EH (cell line): ENCODE measurements at places on chromosomes 7 and 10.

DNA sequence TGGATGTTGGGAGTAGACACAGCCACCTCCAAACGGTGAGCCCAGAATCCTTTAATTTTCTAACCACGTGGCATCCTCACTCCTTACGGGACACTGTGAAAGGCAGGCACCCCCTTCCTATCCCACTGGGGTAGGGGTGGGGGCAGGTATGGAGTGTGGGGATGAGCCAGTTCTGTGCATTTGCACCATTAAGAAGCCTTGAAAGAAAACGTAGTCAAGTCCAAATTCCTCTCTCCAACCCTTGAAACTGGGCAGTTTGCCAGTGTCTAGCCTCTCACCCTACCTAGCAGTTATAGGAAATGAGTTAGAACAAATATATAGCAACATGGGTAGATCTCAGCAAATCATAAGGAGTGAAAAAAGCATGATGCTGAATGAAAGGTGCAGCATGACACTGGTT lies 92.4 kb upstream of the LEP start:
- no peak for DNase-seq

- DNase-seq: no peak
Measured at GRCh38 chr7:70377957-70378356, 754.0 kb upstream of the GALNT17 start.

GRCh38 chr10:108411206-108411605 lies 1246.7 kb upstream of the SORCS1 start:
- no peak for DNase-seq

DNA sequence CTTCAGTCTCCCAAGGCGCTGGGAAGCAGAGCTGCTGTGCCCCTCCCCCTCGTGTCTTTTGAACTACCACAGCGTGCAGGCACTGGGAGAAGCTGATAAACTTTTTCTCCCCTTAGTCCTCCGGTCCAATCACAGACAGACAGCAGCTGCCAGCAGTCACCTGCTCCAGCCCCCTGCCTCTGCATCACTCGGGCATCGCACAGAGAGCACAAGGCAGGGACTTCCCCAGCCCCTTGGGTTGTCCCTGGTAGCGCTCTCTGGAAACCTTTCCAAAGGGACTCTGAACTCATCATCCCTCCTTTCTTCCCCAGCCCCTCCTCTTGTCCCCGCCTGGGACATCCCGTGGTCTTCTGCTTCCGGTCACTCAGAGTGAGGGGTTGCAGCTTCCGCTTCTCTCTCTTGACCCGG lies 1.4 kb upstream of the NEUROG3 start:
- DNase-seq: no peak

- peak; percentile 79 for DNase-seq
Measured at GRCh38 chr7:137903382-137904169, 56.8 kb upstream of the DGKI start.

DNA sequence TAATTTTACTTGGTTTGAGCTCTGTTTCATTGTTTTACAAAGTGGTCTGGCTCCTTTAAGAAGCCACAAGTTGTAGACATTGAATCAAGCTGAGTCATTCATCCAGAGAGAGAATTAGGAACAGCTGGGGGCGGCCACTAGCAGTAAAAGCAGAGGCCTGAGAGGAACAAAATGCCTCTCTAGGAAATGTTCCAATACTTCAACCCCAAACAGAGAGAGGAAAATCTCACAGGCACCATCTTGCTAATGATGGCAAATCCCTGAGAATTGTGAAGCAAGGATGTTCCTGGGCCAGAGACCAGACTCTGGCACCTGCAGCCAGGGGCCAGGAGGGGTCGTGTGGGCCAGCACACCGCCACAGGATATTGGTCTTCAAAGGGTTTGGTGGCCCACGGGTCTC lies 26.5 kb upstream of the TRIL start:
- DNase-seq: peak; percentile 94

DNA sequence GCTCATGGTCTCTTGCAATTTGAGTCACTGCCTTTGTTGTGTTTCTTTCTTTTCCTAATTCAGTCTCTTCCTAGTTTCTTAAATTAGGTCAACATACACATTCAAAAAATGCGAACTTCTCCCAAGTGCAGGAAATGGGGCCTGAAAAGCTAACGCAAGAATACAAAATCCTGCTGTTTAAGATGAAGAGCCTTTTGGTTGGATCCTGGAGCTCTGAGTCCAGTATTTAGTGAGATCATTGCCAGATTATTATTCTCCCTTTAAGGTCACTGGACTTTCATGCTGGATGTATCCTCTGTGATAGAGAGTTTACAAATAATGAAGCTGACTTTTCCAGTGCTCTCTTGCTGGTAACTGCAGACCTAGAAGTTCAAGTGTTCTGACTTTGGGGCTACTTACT lies 401.9 kb upstream of the MKI67 start:
- DNase-seq: no peak

DNA sequence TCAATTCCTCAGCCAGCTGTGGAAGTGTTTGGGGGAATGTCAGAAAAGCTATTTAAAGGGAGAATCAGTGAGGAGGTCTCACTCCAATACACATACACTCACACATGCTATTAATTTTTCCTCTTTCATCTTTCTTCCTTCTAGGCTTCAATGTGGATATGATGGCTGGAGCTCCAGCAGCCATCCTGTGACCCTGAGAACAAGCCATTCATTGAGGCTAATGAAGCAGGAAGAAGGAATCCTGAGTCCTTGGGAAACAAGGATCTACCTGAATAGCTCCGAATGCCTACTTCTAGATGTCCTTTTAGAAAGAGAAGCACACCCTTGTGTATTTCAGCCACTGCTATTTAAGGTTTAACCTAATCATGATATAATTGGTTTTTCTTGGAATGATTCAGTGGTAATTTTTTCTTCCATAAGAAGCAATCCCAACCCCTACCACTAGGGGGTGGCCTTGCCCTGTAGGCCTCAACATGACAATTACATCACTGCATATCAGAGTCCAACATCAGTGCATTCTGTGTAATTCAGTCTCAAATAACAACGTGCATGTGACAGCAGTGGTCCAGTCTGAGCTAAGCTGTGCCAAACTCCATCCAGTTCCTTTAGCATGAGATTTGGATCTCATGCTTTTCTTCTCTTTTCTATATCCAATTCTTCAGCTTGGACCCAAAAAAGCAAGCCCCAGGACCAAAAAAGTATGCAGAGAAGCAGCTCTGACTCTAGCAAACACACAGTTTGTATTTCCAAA lies 85.3 kb upstream of the ANKRD1 start:
- DNase-seq: peak; percentile 78

- no peak for DNase-seq
Measured at GRCh38 chr7:71682841-71683781, 551.2 kb downstream of the GALNT17 start.

DNA sequence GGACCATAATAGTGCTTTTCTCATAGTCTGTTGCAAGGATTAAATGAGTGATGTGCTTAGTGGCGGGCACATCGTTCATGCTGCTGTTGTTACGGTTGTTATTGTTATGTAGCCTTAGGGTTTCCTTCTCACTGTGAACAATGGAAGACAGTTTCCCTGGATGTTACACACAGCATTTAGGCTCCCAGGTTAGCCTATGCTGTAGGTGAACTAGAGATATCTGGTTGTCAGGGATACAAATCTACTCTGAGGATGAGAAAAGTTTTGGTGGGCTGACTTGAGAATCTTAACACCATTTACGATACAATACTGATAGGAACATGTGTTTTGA lies 14.7 kb downstream of the SH3PXD2A start:
- DNase-seq: no peak

DNA sequence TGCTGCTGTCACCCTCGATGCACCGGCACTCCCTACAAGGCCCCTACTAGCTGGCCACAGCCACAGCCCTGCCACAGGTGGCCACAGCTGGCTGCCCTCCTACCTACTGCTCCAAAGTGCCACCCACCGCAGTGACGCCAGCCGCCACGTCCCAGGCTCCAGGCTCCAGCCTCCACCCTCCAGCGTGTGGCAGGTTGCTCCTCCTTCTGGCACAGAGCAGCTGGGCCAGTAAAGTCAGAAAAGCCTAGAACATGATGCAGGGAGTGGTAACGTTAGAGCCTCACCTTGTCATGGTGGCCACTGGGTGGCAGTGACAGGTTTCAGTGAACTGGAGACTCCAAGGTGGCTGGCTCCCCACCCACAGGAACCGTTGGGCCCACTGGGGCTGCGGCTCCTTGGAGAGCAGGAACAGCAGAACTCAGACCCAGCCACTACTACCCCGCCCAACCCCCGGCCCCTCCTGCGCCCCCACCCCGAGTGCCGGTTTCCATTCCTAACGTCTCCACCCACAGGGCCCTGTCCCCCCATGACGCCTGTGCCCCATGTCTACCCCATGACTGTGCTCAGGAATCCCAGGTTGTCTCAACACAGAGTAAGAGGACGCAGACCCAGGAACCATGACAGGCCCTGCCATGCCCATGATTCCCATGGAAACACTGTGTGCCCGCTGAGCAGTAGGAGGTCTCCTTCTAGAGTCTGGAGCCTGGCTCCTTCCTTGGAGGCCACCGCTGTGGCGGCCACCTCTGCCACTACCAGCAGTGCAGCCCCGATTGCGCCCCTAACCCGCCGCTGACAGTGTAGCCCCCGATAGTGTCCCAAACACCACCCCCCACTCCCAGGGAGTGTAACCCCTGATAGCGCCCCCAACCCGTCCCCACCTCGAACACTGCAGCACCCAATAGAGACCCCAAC lies 52.3 kb upstream of the ZNF33B start:
- DNase-seq: no peak
